ENCODE measurements at places on chromosomes 6 and 20.

DNA sequence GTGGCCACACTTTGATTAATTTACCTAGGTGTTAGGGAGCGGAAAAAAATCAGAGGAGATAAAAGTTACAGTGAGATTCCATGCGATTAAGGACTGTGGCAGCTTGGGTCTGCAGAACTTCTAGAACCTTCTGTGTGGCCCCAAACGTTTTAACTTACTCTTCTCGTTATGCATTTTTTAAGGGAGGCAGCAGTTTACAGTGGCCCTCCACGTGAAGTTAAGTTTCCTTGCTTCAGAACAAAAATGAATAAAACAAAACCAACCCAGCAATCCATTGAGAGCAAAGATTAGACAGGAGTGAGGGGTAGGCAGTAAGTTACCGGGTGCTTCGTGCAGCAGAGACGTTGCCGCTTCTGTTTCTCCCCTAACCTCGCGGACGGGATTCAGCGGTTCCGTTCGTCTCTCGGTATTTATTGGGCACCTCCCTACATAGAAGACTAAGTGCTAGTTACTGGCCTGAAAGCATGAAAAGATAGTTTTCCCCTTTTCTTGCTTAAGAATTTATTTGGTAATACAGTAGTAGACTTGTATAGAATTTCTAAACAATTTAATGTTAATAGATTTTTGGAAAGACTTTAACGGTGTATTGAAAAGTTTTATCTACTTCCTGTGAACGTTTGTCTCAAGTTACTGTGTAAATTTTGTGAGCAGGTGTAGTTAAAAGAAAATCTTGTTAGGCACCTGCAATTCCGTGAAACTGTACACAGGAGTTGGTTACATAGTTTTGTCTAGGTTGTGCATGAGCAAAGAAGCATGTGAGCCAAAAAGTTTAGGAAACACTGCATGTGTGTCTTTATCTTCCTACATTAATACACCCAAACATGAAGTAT is 1.1 kb downstream of the BAG2 start:
- DNase-seq, result peak; percentile 31

DNA sequence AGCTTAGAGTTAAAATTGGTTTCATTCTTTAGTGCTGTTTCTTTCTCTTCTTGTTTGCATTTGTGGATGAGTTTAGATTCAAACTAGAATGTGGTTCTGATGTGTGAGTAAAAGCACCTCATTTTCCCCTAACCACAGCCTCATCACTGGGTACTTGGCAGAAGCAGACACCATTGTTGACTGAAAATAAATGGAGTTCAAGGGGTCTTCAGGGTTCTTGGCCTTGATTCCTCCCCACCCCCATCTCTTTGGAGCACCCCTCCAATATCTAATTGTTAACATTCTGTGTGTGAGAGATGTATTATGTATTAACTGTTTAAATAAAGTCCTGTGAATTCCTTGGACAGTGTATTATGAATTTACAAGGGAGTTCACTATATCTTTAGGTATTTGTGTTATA is 59.6 kb downstream of the JARID2 start:
- DNase-seq, result no peak

DNA sequence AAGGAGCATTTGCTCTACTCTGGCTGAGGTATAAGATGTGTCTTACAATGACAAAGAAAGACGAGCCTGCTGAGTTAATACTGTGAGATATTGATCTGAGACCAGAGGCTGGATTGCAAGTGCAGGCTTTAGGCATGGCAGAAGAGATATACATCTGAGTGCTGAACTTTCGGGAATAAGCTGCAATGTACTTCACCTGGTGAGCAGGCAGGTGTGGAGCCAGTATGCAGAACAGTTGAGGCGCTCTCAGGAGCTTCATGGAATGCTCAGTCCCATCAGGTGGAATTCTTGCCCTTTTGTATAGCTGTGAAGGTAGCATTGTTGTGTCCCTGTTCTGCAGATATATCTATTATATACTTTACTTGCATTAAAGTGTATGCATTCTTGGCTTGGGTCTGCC is 179.3 kb upstream of the RIMS1 start:
- no peak for DNase-seq

GRCh38 chr6:52415917-52416628 is 4.1 kb upstream of the EFHC1 start:
- no peak for DNase-seq

GRCh38 chr6:42788671-42789070 is 6.8 kb downstream of the BICRAL start:
- no peak for DNase-seq

- no peak for DNase-seq
Measured at GRCh38 chr20:47711046-47711752, 74.1 kb downstream of the SULF2 start.

- DNase-seq, result no peak
Measured at GRCh38 chr20:47574616-47575364, 73.1 kb downstream of the NCOA3 start.

DNA sequence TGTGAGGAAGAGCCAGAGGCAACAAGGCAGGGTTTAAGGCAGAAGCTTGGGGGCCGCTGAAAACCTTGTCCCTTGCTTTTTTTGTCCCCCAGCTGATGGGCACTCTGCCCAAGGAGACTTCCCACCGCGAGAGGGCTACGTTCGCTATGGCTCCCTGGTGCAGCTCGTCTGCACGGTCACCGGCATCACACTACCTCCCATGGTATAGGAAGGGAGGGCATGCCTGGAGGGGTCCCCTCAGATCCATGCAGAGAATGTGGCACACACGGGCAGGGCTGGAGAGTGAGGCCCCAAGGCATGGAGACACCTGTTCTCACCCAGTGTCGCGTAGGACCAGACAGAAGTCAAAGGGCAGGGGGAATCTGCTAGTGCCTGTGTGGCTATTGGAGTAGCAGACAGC is 5.8 kb upstream of the MATN4 start:
- DNase-seq, result no peak

DNA sequence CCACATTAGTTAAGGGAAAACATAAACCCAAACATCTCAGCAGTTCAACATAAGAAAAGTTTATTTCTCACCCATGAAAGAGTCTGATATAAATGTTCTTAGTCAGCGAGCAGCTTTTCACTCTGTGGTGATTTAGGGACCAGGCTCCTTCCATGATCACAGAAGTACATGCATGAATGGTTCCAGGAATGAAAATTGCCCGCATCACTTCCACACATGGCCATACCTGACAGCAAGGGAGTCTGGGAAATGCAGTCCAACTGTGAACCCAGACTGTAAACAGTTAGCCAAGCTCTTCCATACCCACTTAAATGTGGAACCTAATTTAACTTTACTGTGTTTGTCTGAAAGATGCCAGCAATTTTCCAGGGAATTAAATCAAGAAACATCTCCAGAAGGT is 353.9 kb downstream of the HACE1 start:
- no peak for DNase-seq

DNA sequence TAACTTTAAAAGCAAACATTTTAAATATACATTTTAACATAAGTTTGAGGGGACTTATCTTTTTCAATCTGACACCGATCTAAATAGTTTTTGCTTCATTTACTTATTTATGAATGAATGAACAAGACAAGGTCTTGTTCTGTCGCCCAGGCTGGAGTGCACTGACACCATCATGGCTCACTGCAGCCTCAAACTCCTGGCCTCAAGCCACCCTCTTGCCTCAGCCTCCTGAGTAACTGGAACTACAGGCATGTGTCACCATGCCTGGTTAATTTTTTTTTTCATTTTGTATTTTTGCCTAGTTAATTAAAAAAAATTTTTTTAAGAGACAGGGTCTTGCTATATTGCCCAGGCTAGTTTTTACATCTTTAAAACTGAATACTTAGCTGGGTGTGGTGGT is 25.4 kb downstream of the FBXO9 start:
- DNase-seq, result no peak

DNA sequence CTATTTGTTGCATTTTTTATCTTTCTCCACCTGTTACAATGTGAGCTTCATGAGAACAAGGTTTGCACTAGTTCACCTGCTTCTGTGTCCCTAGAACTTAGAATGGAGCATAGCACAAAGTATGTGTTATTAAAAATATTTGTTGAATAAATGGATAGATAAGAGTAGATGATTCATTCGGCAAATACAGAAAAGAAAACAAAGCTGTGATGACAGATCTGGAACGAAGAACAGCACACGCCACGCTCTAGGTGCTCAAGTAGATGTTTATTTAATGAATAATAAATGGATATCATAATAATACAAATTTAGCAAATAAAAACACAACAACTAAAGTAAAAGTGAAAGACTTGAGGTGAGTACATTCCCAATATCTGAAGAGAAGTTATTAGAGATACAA is 273.1 kb downstream of the HAO1 start:
- DNase-seq, result no peak
